Activated T-helper 1 cell treated with anti-CD3 and anti-CD28 coated beads, Interleukin-2, amount 50 U/mL, for 16 hours (primary cell): ENCODE measurements at places on chromosomes 1 and 21.

DNA sequence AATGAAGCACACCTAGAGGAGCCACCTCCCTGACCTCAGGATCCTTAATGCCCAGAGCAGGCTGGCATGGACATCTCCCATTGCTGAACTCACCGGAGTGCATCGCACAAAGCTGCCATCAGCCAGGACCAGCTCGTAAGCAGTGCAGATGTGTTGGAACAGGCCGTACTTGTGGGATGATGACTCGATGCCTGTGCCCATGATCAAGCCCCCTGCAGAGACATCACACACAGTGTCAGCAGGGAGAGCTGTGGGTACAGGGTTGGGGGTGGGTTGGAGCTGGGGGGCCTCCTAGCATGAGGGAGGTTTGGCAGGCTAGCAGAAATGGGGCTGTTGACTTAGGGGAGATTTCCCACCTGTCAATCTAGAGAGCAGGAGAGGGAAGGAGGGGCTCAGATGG, 12.0 kb downstream of the DHCR24 start:
- DNase-seq, result no peak

DNA sequence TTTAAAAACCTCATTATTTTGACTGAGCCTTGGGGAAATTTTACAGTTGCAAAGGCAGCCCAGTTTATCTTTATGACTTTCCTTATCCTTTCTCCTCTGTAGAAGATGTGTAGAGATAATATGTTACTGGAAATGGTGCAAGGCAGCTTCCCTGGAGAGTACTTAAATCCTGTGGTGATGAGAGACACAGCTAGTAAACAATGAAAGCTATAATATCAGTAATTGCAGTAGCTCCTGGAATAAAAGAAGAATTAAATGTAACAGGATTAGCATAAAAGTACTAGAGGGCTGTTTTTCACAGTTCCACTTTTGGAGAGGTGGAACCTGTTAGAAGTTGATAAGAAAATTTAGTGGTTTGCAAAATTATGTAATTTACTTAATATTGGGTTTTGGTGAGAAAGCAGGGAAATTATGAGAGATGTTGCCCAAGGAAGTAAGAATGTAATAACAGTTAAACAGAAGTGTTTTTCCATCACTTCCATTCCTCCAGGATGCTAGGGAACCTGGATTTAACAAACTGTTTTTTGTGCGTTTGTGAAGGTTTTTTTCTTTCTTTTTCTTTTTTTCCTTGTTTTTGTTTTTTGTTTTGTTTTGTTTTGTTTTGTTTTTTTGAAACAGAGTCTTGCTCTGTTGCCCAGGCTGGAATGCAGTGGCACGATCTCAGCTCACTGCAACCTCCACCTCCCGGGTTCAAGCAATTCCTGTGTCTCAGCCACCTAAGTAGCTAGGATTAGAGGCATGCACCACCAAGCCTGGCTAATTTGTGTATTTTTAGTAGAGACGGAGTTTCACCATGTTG, 15.7 kb upstream of the EDEM3 start:
- no peak for DNase-seq

GRCh38 chr21:44000360-44000759, 11.7 kb upstream of the TRAPPC10 start:
- no peak for DNase-seq

DNA sequence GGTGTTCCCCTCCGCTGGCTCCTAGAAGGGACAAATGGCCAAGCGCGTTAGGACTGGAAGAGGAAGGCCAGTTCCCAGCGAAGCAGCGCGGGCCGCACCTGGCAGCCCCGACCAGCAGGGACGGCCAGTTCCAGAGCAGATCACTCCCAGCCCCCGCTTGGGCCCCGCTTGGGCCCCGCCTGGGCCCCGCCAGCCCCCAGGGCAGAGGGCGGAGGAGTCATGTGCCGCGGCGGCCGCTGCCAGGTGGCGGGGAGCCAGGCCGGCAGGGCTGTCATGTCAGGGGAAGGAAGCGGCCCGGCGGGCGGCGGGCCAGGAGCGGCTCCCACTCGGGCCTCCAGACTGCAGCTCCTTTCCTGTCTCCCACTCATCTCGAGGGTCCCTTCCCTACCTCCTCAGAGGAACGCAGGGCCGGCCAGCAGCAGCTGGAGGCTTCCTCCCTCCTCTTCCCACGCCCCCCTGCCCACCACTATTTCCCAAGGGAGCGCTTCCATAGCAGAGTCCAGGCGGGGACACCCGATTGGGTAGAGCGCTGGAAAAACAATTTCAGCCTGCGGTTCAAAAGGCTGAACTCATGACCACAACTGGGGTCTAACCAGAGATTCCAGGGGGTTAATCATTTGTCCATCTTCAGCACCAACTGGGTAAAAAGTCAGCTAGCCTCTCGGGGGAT, 16.5 kb downstream of the ZNF697 start:
- DNase-seq, result no peak

DNA sequence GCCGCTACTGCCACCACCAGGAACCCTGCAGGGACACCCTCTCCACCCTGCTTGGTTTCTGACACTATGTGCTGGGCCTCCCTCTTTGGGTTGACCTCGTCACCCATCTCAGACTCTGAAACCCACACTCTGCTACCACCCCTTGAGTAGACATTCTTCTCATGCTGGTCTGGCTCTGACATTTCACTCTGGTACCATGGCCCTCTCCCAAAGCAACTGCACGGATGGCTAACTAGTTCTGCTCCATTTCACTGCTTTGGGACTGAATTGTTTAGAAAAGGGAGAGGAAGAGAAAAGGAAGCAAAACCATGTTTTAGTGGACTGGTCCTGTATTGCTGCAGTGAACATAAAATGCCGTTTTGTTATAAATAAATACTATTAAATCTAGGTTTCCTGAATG, 137.8 kb downstream of the KCNK2 start:
- no peak for DNase-seq

GRCh38 chr1:209364716-209365115, 218.8 kb upstream of the CAMK1G start:
- no peak for DNase-seq

GRCh38 chr1:21496886-21497285, 12.3 kb upstream of the ALPL start:
- DNase-seq, result no peak

- no peak for DNase-seq
Measured at GRCh38 chr1:182677397-182678098, 6.8 kb downstream of the RGS8 start.
